ENCODE measurements at places on chromosomes 12 and 14.

DNA sequence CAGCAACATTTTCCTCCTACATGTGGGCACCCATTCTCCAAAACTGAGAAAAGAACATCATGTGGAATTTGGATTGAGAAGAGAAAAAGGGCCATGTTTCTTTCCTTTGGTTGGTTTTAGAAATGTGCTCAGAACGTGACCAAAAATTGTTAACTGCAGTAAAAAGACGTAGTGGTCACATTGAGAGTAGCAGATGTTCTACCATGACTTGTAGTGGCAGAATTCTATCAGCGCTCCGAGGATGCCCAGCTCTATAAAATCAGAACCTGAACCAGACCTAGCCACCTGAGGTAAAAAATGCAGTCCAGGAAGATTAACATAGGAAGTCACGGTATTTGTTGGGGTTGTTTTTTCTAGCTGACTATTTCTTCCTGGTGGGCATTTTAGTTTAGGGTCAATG lies 101.8 kb upstream of the TMEM233 start:
- no peak for DNase-seq

- no peak for DNase-seq
Measured at GRCh38 chr14:94998685-94999084, 158.6 kb downstream of the DICER1 start.

DNA sequence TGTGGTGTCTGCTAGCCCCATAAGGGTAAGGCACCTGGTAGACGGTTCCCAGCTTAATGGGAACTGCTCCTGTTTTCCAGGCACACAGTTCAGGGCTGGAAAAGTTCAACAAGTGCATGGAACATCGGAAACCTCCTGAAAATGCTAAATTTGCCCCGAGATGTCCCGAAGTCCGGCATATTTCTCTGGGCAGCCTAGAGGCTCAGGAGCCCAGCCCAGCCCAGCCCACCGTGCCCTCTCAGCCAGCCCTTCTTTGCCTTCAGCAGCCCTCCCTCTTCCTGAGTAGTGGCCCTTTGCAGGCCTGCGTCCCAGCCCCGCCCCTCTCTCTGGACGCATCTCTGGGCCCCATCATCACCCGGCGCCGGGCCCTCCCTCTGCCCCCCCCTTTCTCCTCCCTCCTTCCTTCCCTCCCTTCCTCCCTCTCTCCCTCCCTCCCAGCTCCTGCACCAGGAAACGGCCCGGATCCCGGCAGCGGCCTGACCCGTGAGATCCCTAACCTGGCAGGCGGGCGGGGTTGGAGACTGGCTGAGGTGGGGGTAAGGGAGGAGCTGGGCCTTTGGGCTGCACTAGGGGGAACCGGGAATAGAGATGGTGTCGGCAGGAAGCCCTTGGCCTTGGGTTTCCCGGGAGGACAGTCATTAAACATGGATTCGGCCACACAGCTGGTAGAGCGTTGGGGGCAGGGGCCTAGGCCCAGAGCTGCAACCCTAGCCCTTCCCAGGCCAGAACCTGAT lies at the start of gene BCL2L2:
Gene BCL2L2, plus strand, starts transcription at position 422 of the 734 bp plus-strand sequence. CDS start 935 bp downstream, outside the sequence.
- DNase-seq, result peak; percentile 74

GRCh38 chr12:104533134-104533533 lies 76.4 kb downstream of the CHST11 start:
- no peak for DNase-seq

DNA sequence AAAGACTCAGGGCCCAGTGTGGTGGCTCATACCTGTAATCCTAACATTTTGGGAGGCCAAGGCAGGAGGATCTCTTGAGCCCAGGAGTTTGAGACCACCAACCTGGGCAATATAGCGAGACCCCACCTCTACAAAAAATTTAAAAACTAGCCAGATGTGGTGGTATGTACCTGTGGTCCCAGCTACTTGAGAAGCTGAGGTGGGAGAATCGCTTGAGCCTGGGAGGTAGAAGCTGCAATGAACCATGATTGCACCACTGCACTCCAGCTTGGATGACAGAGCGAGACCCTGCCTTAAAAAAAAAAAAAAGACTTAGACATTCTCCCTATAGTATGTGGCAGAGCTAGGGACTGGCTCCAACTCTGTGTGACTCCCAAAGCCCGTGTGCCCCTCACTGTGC lies 2.9 kb downstream of the UBE3B start:
- DNase-seq, result no peak

DNA sequence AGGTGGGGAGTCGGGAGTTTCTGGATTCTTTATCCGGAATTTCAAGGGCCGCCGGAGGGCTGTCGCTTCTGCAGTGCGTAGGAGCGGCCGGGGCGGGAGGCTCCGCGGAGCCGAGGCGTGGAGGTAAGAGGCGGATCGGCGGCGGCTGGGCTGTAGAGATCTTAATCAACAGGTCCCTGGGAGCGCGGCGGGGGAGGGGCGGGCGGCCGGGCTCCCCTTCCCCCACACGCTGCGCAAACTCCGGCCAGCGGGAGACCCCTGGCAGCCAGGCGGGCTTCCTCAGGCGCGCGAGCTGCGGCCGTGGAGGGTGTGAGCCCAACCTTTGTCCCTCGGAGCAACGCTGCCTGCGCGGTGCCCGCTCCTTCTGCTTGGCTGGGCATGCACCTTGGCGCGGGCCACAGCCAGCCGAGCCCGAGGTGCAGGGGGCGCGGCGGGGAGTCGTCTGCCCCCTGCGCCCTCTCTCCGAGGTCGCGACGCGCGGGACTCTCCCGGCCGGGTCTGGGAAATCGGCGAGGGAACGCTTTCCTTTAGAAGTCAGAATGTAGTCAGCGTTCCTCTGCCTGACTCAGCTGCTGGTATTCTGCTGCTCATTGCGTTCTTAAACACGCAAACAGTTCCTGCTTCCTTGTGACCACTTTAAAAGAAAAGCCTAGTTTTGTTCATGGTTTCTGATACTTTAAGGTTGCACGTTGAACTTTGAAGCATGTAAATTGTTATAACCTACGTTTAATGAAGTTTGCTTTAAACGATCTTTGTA lies at the start of gene PALS1:
Gene PALS1, plus strand, starts transcription at position 25 of the 757 bp plus-strand sequence. CDS start 37,736 bp downstream, outside the sequence.
- DNase-seq, result peak; percentile 28

DNA sequence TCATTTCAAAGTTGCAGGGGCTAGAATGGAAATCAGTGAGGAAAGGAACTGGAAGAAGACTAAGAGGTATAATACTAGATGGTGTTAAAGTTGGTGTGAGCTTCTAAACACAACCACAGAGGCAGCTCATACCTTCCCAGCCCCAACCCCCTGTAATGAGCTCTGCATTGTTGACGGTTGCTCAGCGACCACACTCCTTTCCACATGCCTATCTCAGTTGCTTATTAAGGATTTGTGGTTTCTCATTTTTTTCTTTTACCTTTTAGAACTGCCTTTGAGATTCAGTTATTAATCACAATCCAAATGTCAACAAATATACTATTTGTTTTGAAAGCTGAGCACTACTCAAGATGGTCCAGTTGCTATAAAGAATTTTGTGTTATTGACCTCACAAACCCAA lies 62.1 kb upstream of the KIF21A start:
- DNase-seq, result no peak

- DNase-seq, result no peak
Measured at GRCh38 chr12:89468648-89469326, 55.8 kb downstream of the GALNT4 start.

GRCh38 chr12:11564984-11565651 lies 84.4 kb upstream of the ETV6 start:
- no peak for DNase-seq

DNA sequence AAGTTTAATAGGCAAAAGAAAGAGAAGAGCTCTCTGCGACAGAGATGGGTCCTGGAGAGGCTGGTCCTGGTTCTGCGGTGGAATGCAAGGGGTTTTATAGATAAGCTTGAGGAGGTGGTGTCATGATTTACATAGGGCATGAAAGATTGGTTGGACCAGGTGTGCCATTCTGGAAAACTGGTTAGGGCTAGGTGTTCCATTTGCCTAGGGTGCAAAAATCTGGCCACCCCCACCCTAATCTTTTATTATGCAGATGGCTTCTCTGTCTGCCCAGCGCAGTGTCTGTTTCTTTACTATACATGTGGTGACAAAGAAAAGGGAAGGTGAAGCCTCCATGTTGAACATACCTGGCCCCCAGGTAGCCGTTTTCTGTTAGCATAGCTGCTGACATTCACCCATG lies 65.4 kb downstream of the ERC1 start:
- no peak for DNase-seq

- no peak for DNase-seq
Measured at GRCh38 chr12:38588624-38589305, 272.2 kb downstream of the ALG10B start.

GRCh38 chr12:98328467-98328866 lies 186.9 kb upstream of the TMPO start:
- DNase-seq, result no peak

DNA sequence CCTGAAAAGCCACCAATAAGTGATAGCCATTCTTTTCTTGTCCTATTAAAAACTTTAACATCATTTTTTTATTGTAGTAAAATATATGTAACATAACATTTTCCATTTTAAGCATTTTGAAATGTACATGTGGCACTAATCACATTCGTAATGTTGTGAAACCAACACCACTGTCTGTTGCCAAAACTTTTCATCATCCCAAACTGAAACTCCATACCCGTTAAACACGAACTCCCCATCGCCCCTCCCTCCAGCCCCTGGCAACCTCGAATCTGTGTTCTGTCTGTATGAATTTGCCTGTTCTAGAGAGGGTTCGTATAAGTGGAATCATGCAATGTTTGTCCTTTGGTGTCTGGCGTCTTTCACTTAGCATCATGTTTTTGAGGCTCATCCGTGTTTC lies 75.9 kb downstream of the CCDC92 start:
- DNase-seq, result no peak

- DNase-seq, result peak; percentile 55
Measured at GRCh38 chr14:74217672-74218448, 21.4 kb upstream of the VSX2 start.

GRCh38 chr12:93128332-93128707 lies 199.2 kb upstream of the EEA1 start:
- no peak for DNase-seq

GRCh38 chr12:44716711-44717110 lies 159.4 kb downstream of the NELL2 start:
- no peak for DNase-seq

- no peak for DNase-seq
Measured at GRCh38 chr12:103955811-103956508, 9.7 kb upstream of the TDG start.

DNA sequence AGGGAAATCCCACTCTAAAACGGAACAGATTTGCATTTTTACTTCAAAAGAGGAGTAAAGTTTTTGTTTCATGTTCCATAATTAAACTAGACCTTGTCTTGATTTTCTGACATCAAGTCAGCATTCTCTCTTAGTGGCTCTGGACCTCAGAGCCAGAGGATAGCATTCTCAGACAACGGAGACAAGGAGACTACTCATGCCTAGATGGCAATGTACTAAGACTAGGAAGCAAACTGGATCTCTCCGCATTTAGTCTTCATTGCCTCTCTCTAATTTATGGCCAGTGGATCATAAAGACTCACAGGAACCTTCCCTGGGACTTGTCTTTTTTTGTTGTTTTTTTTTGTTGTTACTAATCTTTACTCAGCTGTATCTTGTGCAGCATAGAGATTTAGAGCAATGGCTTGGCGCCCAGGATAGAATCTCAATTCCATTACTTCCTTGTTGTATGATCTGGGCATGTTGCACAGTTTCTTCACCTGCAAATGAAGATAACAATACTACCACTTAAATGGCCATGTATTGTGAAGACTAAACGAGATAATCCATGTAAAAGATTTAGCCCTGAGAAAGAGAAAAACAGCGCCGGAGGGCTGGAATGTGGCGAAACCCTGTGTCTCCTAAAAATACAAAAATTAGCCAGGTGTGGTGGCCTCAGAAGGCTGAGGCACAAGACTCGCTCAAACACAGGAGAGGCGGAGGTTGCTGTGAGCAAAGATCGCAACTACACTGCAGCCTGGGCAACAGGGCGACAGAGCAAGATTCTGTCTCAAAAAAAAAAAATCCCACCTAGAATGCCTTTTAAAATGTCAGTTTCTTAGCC lies 4.0 kb upstream of the GEMIN2 start:
- DNase-seq, result no peak

DNA sequence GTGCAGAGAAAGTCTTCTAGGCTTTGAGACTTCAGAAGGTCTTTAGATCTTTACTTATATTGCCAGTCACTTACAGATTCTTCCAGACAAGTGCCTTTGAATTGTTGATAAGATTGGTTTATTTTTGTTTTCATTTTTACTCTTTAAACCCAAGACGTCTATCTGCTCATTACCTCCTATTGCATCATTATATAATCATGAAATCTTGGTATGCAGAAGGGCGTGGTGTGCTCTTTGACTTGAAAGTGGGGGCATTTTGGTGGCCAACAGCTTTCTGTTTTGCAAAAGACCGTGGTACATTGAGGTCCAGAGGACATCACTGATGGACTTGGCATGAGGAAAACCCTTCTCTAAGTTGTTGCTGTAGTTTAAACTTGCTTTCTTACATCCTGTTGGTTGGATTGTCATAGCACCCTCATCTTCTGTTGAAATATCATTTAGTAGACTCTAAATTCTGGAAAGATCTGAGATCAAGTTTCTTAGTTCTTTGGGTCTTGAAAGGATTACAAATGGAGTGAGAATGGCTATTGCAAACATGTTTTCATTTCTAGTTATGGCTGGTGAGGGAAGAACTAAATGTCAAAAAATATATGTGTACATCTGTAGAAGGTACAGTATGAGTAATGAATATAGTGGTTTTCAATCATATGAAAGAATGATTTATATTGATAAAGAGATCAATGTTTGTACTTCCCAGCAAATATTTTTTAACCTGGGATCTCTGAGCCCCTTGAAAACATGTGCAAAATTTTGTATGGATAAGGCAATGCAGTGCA lies 441.8 kb downstream of the NRXN3 start:
- no peak for DNase-seq

- no peak for DNase-seq
Measured at GRCh38 chr12:109458086-109458485, 19.0 kb downstream of the KCTD10 start.

DNA sequence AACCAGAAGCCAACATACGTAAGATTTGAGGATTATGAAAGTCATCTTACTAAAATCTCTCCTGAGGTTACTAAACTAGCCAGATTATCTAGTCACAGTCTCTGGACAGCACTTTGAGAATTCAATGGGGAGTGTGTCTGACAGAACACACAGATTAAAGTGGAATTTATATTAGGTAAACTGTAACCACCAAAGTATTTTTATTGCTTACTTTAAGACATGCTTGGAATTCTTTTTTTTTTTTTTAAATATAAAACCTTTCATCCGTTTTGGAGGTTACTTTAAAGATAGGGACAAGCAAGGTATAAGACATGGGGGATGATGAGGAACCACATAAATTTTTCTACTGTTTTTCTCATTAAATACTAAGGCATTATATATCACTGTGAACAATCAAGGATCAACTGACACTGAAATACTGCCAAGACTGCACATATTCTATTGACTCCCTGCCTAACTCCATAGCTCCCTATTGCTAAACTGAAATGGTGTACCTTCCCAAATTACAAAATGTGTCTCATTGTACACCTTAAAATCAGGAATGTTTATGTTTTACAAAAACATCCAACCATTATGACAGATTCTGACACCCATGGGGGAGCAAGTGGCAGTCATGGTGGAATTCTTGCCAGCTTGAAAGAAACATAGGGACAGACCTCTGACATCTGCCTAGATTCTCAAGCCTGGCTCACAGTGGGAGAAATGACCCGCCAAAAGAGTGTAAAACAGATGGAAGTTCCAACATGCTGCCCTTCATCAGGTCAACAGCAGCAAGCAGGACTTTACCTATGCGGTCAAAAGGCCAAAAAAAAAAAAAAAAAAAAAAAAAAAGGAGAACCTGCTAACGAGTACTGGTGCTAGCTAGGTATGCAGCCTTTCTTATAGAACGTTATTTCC lies 239.3 kb downstream of the MED13L start:
- no peak for DNase-seq

GRCh38 chr12:26238341-26239121 lies 43.2 kb downstream of the SSPN start:
- DNase-seq, result no peak

Data from hematopoietic multipotent progenitor cell treated with erythropoietin and hydrocortisone succinate and interleukin-3 and kit ligand, for 15 days (in vitro differentiated cells).